ENCODE measurements at places on chromosomes 2 and 18.

GRCh38 chr2:99857867-99858444 is 284.4 kb downstream of the AFF3 start:
- DNase-seq: no peak

DNA sequence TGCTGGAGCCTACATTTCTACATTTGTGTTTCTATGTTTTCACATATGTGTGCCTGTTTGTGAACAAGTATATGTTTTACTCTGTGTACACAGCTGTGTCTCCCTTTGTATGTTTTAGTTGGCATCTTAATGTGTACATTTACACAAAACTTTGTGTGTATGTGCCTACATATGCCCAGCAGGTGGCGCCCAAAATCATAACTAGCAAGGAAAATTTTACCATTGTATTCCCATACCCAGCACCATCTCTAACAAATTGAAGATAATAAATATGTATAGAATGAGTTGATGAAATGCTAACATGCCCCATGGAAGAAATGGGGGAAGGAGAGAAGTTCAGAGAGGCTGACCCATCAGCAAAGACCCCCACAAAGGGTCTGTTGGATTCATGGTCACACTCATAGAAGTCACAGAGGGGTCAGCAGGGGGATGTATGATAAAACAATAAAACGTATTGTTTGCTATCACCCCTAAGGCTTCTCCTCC is 48.1 kb downstream of the PKDCC start:
- peak; percentile 42 for DNase-seq

GRCh38 chr2:6163932-6164331 is 471.7 kb downstream of the SOX11 start:
- no peak for DNase-seq

DNA sequence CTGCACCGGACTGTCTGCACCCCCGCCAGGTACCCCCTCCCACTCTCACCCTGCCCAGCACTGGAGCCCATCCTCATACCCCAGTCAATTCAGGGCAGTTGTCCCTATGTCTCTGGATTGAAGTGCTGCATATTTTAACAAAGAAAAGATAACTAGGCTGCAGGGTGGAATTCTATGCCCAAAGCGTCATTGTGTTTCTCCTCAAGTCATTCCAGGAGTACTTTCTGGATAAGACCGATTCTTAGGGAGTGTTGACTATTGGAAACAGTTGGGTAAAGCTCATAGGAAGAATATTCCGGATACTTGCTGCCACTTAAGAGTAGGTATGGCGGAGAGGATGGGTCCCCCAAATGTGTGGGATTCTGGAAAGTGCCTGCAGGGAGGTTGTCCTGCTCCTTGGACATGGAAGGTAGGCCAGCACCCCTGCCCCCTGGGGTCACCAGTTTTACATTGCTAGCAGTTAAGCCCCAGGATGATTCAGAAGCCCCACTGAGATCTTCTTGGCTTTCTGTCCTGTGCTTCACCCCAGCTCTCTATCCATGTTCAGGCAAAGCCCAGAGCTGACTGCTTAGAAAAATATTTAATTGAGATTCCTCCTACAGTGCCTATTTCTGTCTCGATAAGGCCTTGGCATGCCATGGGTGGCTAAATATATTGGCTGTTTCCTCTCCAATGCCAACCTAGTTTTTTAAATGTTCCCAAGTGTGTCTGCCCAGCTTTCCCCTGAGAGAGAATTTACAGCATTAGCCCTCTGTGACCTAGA is 48.2 kb downstream of the RPL37A start:
- no peak for DNase-seq

GRCh38 chr18:48948112-48949049 is 2.4 kb downstream of the SMAD7 start:
- no peak for DNase-seq

DNA sequence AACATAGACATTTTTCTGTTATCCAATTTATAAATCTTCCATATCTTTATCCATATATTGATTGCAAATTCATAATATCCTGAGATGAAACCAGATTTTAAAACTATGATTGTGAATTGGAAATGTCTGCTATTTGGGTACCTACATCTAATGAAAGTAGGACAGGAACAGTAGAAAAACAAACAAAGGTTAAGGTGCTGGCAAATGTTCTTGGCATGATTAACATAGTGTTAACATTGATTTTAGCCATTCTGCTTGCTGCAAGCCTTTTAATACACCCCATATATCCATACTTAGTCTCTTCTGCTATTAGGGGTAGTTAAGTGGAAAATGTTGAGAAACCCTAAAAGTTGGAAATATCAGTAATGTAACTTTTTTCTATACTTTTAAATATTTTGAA is 152.0 kb downstream of the KCNJ3 start:
- DNase-seq: no peak
